ENCODE measurements at places on chromosomes 2 and 18.

GRCh38 chr2:9347411-9347881, 75.9 kb downstream of the ITGB1BP1 start:
- no peak for DNase-seq

GRCh38 chr18:58139459-58140386, 95.7 kb downstream of the NEDD4L start:
- no peak for DNase-seq

GRCh38 chr2:15677141-15677843, 85.6 kb downstream of the DDX1 start:
- DNase-seq: no peak

- no peak for DNase-seq
These were observed 55.0 kb downstream of the MAPK4 start for GRCh38 chr18:50614838-50615237.
